COR-L47 (cell line): ENCODE measurements at places on chromosomes 1 and 21.

DNA sequence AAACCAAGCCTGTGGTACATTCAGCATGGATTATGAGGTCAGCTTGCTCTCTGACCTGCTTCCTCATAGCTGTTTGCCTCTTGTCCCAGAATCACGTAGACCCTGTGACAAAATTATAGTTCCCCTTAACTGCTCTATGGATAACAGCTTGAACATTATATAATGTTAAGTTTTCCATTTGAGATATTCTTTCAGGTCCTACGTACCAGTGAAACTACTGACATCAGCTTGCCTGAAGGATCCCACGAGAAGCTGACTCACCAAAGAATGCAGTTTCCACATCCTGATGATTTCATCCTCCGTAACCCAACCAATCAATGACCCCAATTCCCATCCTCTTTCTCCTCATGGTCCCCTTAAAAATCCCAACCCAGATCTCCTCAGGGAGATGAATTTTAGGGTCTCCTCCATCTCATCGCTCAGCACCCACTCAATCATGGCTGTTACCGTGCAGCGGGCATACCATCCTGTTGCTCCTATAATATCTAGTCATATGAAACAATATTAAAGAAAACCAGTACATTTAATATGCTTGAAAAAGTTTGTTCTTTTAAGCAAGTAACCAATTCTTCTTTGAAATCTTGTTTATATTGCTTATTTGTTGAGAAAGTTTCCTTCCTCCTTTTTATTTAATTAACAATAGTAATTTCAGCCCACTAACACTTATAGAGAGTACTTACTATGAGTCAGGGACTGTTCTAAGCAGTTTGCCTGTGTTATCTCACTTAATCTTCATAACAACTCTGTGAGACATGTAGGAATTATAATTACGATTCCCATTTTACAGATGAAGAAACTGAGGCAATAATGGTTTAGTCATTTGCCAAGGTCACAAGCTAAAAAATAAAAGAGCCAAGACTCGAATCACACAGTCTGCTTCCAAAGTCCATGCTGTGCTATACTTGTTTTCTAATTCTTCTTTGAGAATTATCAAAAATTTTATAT is 27.4 kb downstream of the CHML start:
- no peak for DNase-seq

DNA sequence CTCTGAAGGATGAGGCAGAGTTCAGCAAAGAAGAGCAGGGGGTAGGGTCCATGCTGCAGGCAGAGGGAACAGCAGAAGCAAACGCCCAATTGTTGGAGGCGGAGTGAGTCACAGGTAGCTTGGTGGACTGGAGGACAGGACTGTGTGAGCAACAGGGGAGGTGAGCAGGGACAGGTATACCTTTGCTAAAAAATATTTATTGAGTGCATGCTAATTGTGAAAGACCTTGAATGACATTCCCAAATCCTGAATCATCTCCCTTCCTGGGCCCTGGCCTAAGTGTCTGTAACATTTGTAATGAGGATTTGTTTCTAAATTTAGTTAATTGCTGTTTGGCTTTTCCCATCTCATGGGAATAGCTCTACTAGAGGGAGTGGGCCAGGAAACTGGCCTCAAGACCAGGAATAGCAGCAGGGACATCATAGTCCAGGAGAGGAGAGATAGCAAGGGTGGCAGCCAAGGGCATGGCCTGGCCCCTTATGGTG is 123.7 kb downstream of the FOXD2 start:
- no peak for DNase-seq

DNA sequence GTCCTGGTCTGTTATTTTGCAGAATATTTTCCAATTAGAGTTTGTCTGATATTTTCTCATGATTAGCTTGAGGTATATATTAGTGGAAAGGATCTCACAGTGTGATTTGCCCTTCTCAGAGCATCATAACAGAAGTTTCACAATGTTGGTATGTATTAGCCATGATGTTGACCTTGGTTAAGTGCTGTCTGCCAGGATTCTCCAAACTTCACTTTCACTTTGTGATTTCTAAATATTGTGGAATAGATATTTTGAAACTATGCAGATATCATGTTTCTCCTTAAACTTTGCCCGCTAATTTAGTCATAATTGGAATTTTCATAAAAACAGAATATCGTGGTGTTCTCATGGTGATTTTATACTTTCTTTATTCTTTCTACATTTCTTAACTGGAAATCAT is 98.0 kb upstream of the DEPDC1 start:
- no peak for DNase-seq

DNA sequence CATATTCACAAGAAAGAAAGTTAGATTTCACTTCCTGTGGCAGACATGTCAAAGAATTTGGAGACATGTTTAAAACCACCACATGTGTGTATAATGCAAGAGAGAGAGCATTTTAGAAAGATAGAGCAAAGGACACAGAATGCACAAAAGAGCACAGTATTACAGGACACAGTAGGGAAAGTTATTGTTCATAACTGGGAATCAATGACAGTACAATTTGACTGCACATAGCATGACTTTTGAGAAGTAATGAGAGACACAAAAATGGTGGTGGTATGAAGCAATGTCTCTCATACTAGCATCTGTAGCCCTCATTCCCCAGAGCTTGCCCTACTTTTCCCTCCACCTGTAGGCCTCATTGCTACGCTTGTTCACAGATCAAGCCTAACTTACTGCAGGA is 499.2 kb downstream of the PTPRC start:
- DNase-seq, result no peak

DNA sequence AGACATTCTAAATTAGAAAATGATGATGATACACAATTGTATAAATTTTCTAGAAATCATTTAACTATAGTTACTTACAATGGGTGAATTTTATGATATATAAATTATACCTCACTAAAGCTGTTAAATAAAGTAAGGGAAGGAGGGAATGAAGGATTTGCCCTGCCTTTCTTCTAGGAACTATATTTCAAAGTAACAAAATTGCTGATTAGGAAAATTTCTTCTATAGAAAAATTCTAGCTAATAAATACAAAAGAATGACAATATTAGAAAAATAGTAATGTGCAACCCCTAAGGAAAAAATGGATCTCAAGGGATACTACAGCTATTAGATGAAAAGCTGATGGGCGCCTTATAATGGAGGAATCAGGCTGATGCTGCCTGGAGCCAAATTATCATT is 23.1 kb downstream of the SPATA6 start:
- no peak for DNase-seq

- DNase-seq, result no peak
Measured at GRCh38 chr21:15468368-15468767, 261.4 kb upstream of the USP25 start.

DNA sequence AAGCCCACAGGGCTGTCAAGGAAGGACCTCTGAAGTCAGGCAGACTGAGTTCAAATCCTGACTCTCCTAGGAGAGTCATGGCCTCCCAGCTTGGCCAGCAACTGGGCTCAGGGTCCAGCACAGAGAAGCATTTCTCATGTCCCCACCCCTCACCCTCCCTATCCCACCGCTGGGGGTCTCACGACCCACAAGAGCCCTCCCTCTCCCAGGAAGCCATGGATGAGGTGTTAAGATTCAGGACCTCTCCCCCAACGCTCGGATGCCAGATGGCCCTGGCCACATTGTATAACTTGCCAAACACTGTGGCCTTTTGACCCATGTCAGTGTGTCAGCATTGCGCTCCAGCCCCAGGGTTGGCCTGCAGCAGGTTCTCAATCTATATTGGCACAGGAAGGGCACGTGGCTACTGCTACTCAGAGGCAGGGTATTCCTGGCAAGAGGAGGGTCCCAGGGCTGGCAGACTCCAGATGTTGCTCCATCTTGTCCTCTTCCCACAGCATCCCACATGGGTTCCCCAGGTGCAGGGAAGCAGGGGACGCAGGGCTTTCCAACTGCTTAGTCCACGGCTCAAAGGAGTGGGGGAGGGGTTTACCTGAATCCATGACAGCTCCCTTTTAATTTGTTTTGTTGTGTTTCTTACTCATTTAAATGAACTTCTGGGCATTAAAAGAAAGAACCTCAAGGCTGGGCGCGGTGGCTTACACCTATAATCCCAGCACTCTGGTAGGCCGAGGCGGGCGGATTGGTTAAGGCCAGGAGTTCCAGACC is 10.5 kb downstream of the SLC2A1 start:
- no peak for DNase-seq

DNA sequence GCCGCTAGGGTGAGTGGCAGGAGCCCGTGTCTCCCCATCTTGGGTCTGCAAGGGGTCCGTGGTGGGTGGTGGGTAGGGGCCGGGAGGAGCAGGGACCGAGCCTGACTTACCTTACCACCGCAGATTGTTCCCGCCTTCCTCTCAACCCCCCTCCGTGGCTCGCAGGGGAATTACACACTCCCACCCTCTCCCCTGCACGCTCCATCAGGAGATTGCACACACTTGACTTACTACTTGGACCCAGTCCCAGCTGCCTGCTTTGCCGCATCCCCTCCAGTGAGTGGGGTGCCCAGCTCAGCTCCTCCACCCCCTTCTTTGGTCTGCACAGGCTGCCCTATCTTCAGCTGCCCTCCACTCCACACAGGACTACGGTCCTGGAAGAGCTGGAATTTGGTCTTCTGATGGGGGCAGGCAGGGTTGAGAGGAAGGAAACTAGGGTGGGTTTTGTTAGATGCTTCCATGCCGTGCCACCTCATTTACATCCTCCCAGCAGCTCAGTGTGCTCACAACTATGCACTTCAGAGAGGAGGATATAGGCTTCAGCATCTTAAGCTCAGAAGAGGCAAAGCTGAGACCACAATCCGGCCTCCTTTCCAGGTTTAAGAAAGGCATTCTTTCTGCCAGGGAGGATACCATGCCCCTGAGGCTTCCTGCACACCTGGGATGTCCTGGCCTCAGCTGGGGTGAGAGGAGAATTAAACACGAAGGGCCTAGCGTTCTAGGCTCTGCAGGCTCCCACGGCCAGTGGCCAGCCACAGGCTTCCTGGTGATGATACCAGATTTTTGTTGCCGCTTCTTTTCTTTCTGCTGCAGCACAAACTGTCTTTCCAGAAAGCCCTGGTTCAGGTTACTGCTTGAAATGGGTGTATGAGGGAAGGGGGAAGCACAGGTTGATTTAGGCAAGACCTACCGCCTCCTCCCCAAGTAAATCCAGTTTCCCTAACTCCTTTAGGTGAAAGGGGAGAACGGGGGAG is 2.3 kb downstream of the KCNC4 start:
- DNase-seq, result no peak

DNA sequence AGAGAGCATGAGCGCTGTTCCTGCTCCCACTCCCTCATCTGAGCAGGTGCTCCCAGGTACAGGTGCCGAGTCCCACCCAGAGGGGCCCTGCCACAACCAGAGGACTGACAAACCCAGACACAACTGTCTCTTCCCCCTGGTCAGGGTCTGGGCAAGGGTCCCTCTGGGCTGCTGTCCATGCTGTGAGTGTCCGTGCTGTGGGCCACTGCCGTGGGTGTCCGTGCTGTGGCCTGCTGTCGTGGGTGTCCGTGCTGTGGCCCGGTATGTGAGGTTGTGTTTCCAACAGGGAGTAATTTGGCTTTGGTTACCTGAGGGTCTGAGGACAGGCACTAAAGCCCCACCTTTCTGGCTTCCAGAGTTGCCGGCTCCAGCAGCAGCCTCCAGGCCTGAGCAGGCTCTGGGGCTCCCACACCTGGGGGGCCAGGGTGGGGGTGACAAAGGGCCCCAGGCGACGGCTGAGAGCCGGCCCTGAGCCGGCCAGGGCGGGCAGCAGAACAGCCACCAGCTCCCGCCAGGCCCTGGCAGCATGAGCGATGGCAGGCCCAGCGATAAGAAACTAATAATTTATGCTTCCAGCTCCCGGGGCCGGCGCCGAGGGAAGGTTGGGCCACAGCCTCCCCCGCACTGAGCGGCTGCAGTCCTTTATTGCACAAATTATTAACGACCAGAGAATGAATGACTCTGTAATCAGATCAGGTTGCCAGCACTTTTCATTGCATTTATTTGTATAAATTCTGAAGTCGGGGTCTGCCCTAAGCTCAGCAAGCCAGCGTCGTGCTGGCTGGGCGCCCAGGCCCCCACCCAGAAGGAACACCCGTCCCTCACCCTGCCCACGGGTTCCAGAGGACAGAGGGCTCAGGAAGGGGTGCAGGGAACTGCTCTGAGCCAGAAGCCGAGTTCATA is 7.3 kb upstream of the SAMD11 start:
- DNase-seq, result peak; percentile 39
